ENCODE measurements at places on chromosomes 3 and 15.

DNA sequence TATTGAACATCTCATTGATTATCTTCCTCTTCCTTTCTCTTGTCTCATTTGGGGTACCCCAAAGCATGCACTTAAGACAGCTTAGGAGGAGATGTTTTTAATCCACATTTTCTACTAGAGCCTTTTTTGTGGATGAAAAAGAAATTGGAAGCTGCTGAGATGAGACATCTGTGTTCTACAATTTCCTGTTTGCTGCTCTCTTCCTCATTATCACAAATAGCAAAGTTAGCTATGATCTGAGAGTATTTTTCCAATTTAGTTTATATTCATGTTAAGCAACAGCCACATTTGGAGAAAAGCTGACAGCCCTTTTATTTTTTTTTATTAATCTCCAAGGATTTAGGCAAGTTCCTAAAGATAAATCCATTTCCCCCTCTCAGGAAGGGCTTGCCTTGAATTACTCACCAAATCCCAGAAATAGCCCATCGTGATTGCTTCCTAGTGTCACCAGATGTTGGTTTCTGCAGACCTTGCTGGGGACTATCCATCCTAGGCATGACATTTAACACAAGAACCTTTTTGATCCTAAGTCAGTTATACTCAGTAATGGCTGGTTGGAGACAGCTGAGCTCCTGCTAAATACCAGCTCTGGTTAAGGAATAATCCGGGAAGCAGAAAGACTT lies 70.8 kb upstream of the FILIP1L start:
- DNase-seq = no peak

DNA sequence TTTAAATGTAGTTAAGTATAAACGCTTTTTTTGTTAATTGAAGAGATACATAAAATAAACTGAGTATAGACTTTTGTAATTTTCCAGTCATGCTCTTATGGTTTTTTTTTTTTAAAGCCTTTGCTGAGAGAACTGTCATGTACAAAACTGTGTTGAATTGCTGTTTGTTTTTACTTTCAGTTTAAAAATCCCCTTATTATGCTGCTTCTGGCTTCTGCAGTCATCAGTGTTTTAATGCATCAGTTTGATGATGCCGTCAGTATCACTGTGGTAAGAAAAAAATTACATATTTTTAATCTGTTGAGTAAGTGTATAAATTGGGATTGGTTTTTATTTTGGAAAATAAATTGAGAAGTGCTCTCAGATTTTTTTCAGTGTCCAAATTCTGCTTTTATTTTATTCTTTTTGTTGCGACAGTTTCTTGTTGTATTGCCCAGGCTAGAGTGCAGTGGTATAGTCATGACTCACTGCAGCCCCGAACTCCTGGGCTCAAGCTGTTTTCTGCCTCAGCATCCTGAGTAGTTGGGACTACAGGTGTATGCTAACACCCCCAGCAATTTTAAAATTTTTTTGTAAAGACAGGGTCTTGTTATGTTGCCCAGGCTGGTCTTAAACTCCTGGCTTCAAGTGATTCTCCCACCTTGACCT lies 40.7 kb downstream of the ATP2C1 start:
- no peak for DNase-seq

- no peak for DNase-seq
Measured at GRCh38 chr3:187919544-187919943, 174.3 kb upstream of the BCL6 start.

- no peak for DNase-seq
Measured at GRCh38 chr3:189109145-189109544, 62.6 kb upstream of the TPRG1 start.

GRCh38 chr3:53167418-53168174 lies 6.6 kb downstream of the PRKCD start:
- no peak for DNase-seq

GRCh38 chr15:31023841-31024240 lies 32.4 kb upstream of the MTMR10 start:
- no peak for DNase-seq

DNA sequence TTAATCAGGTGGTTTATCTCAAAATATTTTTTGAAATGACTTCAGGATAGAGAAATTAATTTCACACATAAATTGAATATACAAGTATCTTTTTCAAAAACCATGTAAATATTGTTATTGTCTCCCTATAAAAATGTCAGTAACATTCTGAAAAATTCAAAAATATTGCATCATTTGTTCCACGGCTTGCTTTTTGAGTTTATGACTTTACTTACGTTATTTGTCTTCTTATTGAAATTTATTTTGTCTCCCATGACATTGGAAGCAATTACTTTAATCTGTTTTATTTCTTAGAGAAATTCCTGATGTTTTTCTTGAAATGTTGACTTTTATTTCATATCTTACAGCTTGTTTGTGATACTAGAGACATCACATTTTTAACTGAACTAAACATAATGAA lies 56.9 kb upstream of the P2RY1 start:
- no peak for DNase-seq

- DNase-seq = no peak
Measured at GRCh38 chr3:57816471-57817095, 60.5 kb downstream of the SLMAP start.

DNA sequence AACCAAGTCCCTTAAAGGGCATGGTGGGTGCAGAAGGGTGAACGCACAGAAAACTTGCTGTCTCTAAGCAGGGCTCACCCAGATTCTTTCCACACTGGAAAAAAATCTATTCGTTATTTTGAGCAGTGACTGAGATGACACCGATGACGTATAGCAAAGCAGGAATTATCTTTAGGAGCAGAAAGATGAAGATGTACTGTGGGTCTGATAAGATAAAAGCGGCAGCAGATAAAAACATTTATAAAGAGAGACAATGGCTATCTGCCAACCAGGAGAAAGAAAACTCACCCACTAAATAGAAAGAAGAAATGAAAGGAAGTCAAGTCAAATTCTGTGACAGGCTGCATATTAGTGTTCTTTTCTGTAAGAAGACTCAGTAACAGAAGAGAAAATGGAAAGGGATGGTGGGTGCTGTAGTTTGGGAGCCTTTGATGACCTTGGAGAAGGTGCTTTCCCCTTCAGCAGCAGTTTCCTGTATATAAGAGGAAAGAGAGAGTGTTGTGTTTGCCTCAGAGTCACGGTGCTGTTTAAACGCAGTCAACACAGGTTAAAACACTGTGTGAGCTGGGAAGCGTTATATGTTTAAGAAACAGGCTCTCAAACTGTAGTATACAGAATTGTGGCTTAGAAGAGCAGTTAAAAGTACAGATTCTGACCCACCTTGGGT lies 111.6 kb downstream of the AQP9 start:
- DNase-seq = no peak

DNA sequence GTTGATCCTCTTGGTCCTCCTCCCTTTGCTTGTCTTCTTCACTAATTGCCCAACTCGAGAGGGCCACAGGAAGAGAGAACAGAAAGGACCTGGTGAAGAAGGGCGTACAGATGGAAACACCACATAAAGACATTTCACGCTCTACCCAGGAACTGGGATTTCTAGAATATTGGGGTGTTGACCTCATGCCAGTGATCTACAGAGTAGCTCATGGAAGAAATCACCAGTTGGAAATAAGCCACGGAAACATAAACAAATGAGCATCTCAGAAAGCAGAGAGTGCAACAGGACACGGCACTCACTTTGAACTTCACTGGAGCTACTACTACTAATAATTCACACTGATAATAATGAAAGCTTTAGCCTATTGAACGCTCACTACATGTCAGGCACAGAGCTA lies 84.6 kb upstream of the ARHGEF3 start:
- no peak for DNase-seq

GRCh38 chr15:78242128-78242527 lies 7.8 kb upstream of the ACSBG1 start:
- DNase-seq = no peak

- no peak for DNase-seq
Measured at GRCh38 chr15:80036071-80036470, 23.4 kb upstream of the ZFAND6 start.
